ENCODE measurements at places on chromosomes 5 and 9.

DNA sequence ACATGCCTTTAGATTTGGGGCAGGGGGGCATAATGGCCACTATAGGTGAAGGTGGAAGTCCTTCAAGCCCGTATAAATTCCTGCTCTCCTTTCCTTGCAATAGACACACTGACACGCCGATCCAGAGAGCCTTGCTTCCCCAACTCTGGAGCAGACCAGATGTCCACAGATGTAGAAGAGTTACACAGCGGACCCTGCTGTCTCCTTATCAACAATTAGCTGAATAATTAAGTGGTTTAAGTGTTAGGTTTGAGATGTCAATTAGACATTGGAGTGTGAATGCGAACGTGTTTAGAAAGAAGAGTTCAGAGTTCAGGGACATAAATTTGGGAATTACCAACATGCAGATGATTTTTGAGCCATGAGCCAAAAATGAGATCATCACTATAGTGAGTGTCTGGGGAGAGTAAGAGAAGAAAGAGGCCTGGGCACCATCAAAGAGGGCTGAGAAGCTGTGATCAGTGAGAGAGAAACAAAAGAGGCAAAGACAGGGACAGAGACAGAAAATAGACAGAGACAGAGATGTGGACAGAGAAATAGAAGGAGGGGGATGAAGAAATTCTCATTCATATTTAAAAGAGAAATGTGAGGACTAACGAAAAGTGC is 734.4 kb upstream of the ADAMTS16 start:
- DNase-seq: no peak

GRCh38 chr9:116543731-116544400 is 143.2 kb upstream of the TRIM32 start:
- no peak for DNase-seq

- no peak for DNase-seq
Measured at GRCh38 chr5:34639852-34640626, 16.1 kb upstream of the RAI14 start.

GRCh38 chr5:142432961-142433360 is 108.1 kb upstream of the SPRY4 start:
- peak; percentile 14 for DNase-seq

DNA sequence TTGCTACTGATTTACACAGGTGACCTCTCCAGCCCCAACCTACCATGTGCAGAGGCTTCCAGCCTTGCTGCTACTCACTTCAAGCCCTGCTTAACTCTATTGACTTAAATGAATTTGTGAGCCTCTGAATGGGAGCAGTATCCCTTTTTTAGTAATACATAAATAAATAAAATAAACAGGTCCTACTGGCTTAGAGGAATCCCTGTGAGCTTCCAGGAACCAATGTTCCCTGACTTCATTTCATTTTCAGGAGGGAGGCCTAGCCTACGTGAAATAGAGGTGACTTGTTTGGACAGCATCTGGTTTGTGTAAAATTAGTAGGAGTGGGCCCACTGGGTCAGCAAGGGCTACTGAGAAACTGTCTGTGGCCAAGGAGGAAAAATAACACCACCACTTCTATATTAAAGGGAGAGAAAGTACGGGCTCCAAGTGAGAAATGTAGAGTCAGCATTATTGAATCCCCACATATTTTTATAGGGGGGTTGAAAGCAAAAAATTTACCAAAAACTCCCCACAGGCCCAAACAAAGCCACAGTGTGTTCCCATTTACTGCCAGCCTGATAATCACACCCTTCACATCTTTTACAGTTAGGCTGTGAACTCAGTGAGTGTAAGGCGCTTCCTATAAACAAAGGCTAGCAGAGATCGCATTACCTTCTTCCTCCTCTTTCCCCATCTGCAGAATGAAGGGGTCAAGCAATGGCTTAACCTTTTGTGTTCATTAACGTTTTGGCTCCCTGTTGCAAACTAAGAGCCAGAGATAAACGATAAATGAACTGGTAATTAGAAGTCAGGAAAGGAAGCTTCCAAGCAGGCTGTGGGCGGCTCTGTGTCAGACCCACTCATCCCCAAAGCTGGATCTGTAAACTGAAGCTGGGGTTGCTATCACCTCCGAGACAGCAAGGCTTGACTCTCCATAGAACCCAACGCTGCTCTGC is 138.8 kb upstream of the LIFR start:
- DNase-seq: no peak

DNA sequence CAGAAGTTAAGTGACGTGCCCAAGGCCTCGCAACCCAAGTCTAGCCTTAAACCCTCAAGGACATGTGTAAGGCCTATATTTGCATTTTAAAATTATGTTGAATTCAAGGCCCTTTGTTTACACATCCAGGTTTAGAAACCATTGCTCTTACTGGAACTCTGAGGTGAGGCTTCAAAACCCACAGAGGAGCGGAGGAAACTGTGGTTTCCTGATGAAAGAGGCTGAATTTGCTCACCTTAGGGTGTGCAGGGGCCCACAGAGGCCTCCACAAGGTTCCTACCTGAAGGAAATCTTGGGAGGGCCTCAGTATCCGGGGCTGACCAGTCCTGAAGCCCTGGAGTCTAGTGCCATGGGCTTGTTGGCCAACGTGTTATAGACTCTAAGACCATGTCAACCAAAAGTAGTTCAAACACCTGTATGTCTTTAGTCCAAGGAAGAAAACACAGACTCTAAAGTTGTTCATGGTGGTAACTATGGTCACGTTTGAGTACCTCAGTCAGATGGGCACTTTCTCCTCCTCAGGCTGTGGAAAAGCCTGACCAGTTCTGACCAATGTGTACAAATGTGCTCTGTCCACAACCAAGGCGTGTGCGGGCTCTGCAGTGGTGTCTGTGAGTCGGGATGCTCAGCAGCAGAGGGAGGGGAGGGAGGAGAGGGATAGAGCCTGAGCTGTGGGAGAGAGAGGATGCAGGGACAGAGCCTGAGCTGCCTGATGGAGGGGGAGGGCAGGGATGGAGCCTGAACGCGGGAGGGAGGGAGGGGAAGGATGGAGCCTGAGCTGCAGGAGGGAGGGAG is 124.6 kb upstream of the ERCC6L2 start:
- no peak for DNase-seq

- DNase-seq: no peak
Measured at GRCh38 chr5:3878267-3878666, 282.6 kb downstream of the IRX1 start.

- DNase-seq: no peak
Measured at GRCh38 chr5:4907571-4907970, 232.6 kb upstream of the ADAMTS16 start.

DNA sequence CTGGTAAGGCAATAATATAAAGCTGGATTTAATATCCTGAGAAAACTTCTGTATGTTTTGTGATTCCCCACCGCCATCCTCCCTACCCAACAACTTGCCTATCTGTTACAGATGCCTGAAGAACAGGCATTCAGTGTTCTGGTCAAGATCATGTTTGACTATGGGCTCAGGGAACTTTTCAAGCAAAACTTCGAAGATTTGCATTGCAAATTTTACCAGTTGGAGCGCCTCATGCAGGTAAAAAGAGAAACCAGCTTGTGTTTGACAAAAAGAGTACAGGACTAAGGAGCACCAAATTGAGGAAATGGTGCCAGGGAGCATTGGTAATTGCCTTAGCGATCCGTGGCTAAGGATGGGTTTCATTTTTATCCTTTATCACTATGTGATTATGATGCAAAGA is 40.0 kb downstream of the GPR21 start:
- no peak for DNase-seq

DNA sequence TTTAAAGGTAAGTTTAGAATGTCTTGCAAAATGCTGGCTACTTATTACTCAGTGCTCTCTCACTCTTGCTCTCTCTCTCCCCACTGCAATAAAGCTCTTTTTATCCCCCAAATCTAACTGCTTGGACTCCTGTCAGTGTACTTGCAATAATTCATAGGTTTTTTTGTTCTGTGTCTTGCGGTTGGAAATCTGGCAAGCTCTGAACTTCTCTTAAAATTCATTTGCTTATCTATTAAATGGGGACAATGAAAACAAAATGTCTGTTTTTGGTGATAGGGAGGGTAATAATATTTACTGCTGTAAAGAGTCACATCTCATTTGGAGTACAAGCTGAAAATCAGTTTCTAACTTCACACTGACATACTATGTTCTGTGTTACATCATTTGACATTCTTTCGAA is 18.7 kb upstream of the OR13D1 start:
- no peak for DNase-seq

DNA sequence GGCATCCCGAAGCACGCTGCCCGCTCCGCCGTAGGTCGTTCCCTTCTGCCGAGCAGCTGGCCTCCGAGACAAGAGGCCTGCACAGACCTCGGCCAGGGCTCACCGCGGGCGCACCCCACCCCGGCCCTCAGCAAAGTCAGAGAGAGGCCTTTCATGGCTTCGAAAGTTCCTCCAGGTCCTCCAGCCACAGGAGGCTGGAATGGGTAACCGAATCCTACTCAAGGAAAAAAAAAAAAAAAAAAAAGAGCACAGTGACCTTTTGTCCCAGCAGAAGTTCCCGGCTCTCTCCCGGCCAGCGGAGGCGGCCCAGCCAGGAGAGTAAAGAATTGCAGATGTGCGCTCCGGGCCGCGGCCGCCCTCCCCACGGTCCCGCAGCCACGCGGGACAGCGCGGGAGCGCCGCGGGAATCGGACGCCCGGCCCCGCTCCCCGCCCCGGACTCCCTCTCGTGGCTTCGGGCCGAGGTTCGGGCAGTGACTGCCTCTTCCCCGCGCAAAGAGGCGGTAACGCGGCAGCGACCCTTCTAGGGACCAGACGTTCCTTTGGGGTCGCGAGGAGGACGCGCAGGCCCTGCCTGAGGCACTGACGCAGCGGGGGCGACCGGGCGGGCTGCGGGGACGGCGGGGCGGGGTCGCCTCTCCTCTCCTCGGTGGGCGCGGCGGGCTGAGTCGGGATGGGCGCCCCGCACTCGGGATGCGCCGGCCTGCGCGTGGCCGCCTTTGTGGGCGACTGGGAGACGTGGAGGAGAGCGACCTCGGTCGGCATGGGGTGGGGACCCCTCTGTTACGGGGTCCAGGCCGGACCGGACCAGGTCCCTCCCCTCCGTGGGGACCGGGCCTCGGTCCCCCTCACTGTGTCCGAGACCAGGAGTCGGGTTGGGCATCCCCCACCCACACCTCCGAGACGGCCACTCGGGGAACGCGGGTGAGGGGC is 754 bp downstream of the GFPT2 start:
- DNase-seq: no peak

DNA sequence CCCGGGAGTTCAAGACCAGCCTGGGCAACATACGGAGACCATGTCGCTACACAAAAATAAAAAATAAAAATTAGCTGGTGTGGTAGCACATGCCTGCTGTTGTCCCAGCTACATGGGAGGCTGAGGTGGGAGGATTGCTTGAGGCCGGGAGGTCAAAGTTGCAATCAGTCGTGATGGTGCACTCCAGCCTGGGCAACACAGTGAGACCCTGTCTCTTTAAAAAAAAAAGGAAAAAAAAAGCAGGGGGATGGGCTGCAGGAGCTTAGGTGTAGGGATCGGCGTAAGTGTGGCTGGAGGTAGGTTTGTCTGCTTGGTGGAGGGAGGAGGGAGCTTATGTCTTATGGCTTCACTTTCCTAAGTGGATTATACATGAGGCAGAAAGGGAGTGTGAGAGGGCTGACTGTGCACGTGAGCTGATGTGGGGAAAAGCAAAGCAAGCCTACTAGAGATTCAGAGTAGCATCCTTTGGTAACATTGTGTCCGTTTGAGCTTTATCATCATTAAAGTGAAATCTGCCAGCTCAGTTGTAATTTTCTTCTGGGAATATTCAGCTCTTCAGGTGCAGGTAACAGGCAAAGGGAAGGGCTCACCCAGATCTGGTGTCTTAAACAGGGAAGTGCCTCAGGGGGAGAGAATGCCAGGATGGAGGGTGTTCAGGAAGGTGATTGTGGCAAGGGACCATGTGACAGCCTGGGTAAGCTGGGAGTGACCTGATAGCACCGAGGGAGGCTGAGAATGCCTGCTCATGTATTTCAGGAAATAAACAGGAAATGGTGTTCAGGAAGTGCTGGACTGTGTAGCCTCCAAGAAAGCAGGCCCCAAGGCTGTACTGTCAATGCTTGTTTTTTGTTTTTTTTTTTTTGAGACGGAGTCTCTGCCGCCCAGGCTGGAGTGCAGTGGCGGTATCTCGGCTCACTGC is 17.6 kb upstream of the SETX start:
- no peak for DNase-seq

DNA sequence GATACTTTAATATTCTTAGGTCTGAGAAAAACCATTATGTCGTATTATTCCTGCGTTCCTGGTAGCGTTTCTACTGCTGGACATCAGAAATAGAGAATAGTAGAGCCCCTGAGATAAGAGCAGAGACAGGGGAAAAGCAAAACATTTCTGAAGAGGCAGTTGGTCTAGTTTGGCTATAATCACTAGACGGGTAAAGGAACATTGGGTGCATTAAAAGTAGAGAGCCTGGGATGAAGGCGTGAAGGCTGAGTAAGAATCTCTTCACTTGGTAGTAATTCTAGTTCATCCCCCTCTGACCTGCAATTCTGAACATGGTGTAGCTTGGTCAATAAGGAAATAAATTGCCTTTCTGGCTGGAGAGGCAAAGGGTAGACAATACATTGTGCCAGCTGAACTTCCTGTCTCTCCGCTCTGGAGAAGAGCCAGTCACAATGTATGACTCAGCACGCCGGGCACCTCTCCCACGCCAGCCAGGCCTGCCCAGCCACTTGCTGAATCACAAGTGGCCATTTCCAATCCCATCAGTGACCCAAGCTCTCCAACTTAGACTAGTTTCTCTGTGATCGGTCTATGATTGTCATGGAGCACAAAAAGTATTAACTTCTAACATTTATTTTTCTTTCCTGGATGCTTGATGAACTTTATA is 75.4 kb downstream of the STK32A start:
- DNase-seq: no peak

- no peak for DNase-seq
Measured at GRCh38 chr5:60578315-60578714, 121.7 kb downstream of the DEPDC1B start.

GRCh38 chr5:1410156-1411014 is 34.9 kb downstream of the SLC6A3 start:
- no peak for DNase-seq

- DNase-seq: no peak
Measured at GRCh38 chr5:56601641-56602071, 213.7 kb upstream of the MAP3K1 start.

- no peak for DNase-seq
Measured at GRCh38 chr9:115385383-115386122, 267.6 kb upstream of the TNC start.

GRCh38 chr9:35658968-35659220 is 802 bp downstream of the CCDC107 start:
- no peak for DNase-seq

DNA sequence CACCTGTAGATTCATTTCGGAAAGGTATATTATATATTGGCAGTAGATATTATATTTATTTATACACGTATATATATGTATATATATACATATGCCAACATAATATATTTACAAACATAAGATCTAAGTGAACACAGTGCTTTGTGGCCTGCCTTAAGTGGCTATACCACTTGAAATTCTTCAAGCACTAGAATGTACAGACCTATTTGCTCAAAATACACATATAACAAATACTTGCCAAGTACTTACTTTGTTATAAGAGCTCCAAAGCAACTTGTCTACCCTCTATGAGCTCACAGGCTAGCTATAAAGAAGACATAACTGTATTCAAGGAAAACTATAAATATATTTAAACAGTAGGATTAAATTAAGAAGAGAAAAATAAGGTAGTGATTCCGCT is 33.6 kb upstream of the SLC36A1 start:
- DNase-seq: no peak

GRCh38 chr9:112005939-112006338 is 109.3 kb downstream of the UGCG start:
- no peak for DNase-seq

- no peak for DNase-seq
Measured at GRCh38 chr9:85960688-85961093, 19.7 kb downstream of the NAA35 start.

- DNase-seq: no peak
Measured at GRCh38 chr9:95344735-95345325, 27.3 kb upstream of the FANCC start.

GRCh38 chr5:75046366-75047142 is 5.8 kb downstream of the GCNT4 start:
- DNase-seq: no peak
